HuH-7.5 (cell line): ENCODE measurements at places on chromosomes 4 and X.

- DNase-seq = no peak
Observed at GRCh38 chr4:13782231-13782630, 154.7 kb upstream of the BOD1L1 start.

GRCh38 chr4:96691521-96691920, 851.6 kb downstream of the PDHA2 start:
- no peak for DNase-seq

DNA sequence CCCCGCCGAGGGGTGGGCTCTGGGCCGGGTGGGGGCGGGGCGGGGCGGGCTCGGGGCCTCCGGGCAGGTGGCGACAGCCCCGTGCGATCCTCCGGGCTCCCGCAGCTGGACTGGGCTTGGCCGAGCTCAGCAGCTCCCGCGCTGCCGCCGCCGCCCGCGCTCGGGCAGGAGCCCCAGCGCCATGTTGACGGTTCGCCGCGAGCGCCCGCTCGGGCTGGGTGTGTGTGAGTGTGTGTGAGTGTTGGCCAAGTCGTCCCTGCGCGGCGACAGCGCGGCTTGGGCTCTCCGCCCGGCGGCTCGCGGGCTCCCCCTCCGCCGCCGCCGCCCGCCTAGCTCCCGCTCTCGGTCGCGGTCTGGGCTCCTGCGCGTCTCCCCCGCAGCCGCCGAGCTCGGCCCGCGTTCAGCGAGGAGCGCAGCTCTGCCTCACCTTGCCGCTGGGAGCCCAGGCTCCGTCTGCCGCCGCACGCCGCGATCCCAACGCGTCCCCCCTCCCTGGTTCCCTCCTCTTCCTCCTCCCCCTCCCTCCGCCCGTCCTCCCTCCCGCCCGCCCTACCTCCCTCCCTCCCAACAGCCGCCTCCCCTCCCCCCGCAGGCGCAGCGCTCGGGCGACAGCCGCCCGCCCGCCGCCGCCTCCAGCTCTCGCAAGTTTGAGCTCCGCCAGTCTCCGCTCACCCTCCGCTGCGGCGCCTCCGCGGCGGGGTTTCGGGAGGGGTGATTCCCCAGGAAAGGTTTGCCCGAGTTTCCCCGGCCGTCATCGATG, at the start of gene BCOR:
Gene BCOR (minus strand): TSS at position 455 of the 760 bp plus-strand sequence. CDS start 20,029 bp downstream, outside the sequence.
- peak; percentile 58 for DNase-seq

GRCh38 chr4:77818073-77818601, 1.0 kb downstream of the CNOT6L start:
- peak; percentile 70 for DNase-seq

DNA sequence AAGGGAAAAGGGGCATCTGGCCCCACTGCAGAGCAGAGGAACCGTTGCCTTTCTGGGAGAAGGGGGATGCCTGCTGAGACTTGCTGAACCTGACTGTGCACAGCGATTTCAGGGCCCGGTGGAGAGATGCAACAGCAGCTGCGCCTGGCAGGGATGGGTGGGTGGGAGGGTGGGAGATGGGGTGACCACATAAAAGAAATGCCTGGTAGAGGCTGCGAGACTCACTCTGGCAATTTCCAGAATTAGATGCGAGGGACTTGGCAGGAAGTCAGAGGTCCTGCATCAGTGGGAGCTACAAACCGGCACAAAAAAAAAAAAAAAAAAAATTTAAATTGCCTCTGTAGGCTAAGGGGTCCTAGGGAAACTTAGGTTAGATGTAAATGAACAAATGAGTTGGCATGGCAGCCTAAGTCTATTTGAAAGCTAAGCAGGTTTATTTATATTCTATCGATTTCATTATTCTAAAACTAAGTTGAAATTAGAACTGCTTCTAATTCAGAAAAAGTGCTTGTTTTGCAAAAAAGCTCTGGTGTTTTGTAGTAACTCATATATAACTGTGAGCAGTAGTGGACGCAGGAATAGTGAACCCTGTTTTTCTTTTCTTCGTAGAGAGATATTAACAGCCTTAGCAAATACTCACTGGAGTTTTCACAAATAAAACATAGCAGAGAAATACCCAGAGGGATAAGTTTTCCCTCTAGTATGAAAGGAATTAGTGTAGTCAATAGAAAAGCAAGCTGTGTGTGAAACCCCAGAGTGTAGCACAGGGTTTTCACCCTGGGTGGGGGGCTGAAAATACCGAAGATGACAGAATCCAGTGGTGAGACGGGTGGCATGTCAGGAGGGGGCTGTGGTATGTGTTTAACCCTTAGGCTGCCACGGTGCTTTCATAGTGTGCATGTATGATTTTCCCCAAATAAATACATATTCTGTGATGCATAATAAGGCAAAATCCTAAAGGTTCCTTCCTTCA, 130.1 kb downstream of the EGF start:
- DNase-seq = no peak
